Stimulated activated CD4-positive, alpha-beta T cell treated with anti-CD3 and anti-CD28 coated beads, Interleukin-4, amount 100 ng/mL, for 4 hours (primary cell): ENCODE measurements at places on chromosomes 3 and 15.

GRCh38 chr3:44337248-44337785 lies 1.2 kb upstream of the TCAIM start:
- DNase-seq = no peak

- no peak for DNase-seq
Measured at GRCh38 chr3:60788185-60788584, 463.1 kb downstream of the FHIT start.

- no peak for DNase-seq
Measured at GRCh38 chr15:58715266-58715917, 34.1 kb downstream of the ADAM10 start.

DNA sequence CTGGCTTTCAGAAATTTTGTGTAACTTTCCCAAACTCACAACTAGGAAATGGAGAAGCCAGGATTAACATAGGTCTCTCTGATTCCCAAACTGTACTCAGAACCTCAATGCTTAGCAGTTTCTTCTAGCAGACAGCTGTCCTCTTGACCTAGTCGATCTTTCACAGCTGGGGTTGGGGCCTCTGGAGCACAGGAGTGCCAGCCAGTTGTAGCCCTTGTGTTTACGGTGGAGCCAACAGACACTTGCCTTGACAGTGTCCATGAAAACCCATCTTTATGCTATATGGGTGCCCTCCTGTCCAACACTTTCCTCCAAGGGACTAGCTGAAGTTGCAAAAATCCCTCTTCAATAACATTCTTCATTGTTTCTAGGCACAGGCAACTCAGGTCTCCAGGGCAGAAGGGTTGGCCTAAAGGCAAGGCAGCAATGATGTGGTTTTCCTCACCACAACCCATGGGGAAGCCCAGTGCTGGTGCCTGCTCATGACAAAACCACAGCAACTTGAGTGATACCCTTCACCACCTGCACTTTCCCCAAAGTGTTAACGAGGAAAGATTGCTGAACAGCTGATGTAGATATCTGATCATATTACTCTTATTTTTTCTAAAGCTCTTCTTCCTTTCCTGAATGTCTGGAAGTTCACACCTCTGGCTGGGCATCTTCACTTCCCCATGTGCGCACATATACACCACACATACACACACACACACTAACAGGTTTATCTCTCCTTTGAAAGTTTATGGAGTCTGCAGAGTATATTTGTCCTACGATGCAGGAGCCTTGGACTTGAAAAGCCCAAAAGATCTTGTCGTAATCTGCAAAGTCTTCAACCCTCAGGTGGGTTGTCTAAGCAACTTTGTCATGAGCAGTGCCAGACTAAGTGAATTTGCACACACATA lies 11.0 kb upstream of the KNG1 start:
- DNase-seq = peak; percentile 3

- DNase-seq = no peak
Measured at GRCh38 chr3:22759636-22760310, 443.4 kb upstream of the UBE2E2 start.

DNA sequence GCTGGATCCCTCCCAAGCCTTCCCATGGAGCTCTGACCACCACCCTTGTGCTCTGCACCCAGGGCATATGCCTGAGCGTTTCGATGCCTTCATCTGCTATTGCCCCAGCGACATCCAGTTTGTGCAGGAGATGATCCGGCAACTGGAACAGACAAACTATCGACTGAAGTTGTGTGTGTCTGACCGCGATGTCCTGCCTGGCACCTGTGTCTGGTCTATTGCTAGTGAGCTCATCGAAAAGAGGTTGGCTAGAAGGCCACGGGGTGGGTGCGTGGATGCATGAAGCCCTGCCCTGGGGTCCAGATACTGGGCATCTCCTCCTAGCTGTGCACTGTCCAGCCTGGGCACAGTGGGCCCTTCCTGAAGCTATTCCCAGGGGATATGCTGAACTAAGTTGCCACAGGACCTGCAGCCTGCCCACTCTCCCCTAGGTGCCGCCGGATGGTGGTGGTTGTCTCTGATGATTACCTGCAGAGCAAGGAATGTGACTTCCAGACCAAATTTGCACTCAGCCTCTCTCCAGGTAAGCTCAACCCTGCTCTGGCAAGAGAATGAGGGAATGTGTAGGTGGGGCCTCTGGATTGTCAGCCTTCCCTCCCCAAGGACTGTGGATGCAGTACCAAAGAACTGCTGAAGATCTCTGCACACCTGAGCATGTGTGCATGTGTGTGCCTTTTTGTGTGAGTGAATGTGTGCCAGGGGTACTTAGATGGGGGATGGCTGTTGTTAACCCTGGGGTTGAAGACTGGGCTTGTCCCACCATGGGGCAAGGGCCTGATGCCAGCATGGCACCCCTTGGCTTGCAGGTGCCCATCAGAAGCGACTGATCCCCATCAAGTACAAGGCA lies 2.1 kb downstream of the MYD88 start:
- no peak for DNase-seq

DNA sequence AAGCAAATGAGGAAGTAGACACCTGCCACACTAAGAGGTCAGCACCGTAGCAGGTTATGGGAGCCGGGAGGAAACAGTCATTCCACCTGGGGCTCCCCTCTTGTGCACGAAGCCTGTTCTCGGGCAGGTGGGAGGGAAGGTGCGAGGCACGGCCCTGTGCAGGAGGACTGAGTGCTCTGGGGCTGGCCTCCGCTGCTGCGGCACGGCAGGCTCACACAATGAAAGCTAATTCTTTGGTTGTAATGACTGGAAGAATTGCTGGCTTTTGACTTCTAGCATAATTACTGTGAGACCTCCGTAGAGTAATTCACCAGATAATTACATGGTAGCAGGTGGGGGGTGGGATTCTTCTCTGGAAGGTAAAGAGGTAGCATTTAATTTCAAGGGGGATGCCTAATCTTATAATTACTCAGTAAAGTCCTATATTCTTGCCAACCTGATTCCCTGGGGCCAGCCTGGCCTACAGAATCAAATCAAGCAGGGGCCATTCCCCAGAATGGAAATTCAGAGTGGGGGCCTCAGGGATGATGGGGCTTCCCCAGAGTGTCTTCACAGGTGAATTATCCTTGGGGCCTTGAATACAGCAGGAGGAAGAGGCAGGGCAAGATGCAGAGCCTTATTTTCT lies 129.1 kb downstream of the TPRA1 start:
- DNase-seq = no peak

GRCh38 chr3:170278627-170279026 lies 56.4 kb downstream of the PRKCI start:
- no peak for DNase-seq

DNA sequence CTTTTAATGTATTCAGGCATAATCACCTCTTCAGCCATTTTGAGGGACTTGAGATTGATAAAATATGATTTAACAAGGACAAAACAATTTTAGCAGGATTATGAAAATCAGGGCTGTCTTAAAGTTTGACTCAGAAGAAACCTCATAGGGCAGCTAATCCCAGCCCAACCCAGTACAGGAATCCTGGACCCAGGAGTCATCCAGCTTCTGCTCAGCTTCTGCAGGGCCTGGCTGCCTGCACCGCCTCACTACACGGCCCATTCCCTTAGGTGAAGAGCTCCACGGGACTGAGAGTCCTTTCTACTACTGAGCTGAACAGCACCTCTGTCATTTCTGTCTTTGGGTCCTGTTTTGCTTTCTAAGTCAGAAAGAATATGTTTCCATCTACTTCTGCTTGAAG lies 37.5 kb downstream of the ARHGAP31 start:
- DNase-seq = no peak

DNA sequence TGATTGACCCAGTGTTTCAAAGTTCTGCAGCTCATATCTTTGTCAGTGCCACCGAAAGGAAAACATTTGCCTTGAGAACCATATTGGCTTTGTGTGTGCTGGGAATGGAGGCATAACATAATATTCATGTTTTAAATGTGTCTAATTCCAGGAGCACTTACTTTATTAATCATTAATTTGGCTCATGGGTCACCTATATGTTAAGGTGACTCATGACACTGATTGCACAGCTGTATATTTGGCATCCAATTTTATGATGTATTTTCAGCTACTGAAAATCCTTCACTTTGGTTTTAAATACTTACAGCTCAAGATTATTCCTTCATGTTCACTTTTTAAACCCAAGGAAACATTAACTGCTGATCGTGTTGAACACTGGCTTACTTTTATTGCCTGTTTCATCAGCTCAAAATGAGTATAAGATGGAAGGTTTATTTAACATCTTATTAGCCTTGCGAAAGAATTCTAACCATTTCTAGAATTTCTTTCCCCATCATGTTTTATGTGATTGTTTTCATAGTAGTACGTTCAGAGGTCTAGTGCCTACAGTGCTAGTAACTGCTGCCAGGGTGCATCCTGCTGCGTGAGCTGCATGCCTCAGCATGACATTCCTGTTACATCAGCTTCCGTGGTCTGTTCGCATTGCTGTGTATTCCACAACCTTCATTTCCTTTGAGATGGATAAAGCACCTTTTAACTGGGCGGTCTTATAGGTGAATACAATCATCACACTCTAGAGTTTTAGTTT lies 63.7 kb downstream of the LRCH3 start:
- no peak for DNase-seq

DNA sequence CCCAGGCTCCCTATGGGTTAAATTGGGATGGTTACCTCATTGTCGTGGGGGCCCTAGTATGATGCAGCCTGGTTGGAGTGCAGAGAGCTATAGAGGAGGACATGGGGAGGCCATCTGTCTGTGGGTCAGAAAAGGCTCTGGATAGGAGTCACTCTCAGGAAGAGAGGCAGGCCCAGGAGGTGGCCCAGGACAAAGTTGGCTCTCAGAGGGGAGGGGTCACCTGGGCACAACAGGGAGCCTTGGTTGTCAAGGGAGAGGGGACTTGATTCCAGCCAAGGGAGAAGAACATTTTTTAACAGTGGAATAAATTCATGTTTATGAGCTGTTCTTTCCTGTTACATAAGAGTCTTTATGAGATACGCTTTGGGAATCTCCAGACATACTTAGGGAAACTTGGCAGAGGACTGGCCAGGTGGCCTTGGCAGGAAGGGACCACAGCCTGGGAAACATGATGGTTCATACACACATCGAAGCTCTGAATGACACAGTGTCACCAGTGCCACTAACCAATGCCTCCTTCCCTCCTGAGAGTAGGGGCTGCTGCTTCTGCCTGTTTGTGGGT lies 27.5 kb upstream of the LCTL start:
- DNase-seq = no peak

GRCh38 chr3:178703268-178703975 lies 167.2 kb downstream of the KCNMB2 start:
- no peak for DNase-seq

- DNase-seq = no peak
Measured at GRCh38 chr3:171829841-171830517, 13.2 kb upstream of the TMEM212 start.

GRCh38 chr3:32575451-32576113 lies 4.9 kb upstream of the DYNC1LI1 start:
- DNase-seq = no peak

- DNase-seq = no peak
Measured at GRCh38 chr15:53404930-53405493, 354.5 kb downstream of the WDR72 start.

GRCh38 chr3:142962520-142963233 lies 797 bp downstream of the PAQR9 start:
- DNase-seq = no peak

DNA sequence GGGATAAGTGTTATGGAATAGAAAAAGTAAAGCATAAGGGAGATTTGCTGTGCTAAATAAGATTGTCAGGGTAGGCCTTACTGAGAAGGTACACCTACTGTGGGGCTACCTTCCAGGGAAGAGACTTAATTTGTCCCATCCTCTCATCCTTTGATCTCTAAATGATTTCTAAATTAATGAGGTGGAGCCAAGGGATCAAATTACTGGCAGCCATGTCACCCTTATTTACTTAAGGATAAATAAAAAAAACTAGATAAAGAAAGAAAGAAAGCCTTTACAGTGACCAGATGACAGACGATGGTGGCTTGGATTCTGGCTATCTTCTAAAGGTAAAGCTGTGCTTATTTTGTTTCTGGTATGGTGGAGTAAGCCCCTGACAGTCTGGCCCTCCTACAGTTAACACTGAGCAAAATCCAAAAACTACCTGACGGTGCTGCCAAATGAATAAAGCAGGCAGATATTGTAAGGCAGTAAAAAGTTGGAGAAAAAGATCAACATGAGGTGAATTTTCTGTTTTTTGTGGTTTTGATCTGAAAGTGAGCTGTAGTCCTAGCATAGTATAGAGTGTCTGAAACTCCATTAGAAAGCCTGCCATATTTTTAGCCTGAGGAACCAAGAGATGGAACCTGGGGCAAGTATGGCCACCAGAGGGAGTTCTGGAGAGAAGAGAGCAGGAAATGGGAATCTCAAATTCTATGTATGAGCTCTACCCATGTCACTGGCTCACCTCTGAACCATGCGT lies 285.1 kb upstream of the MANF start:
- no peak for DNase-seq

GRCh38 chr15:25249236-25250010 lies 189.4 kb downstream of the UBE3A start:
- DNase-seq = no peak

GRCh38 chr3:84877092-84877491 lies 81.7 kb upstream of the CADM2 start:
- no peak for DNase-seq

DNA sequence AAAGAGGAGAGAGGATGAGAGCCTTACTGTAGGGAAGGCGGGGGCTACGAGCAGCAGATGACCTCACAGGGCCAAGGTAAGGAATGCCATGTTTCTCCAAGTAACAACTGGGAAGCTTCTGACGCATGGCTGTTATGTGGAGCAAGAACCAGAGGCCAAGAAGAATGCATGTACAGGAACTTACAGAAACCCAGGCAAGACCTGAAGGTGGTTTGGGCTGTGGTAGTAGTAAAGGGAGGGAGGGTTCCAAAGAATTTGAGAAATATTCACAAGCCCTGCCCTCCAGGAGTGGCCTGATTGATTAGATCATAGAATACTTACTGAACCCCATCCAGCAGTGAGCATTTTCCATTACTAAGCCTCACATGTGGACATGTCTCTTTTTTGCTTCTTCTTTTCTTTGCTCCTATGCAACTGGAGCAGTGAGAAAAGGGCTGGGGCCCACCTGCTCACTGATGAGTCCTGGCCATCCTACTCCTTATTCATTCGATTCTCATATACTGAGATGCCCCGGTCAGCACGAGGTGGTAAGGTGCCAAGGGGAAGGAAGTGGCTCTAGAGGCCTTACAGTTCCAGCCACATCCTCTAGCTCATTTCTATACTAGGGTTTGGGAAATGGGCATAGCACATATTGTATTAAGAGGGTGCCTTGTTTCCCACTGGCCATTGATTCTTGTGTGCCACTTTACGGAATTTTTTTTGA lies 8.3 kb upstream of the SLC12A8 start:
- no peak for DNase-seq

DNA sequence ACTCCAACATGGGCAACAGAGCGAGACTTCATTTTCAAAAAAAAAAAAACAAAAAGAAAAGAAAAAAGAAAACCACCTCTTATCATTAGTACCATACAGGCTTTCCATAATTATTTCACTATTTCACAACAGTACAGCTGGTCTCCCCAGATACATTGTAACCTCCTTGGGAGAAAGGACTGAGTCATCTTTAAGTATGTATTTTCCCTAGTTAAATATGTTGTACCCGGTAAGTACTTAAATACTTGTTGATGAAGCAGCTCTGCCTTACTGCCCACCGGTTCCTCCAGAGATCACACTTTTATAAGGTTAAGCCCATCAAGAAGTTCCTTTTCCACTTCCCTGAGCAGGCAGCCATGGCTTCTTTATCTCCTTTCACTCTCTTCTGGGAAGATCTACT lies 789.5 kb upstream of the CFAP20DC start:
- no peak for DNase-seq

GRCh38 chr3:197784019-197784585 lies 7.0 kb upstream of the LRCH3 start:
- no peak for DNase-seq
